ENCODE measurements at places on chromosomes 3 and 15.

DNA sequence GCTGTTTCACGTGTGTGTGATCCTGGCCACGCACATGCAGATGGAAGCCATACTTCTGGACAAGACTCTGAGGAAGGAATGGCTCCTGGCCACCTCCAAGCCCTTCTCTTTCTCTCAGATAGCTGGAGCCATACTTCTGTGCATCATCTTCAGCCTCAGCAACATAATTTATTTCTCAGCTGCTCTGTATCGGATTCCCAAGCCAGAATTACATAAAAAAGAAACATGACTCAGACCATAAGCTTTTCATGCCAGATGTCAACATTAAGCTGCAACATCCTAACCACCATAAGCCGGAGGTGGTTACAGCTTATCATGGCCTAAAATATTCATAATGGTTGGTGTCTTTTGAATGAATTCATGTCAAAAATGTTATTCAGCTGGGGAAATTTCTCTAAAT lies 10.6 kb upstream of the KIF23 start:
- no peak for DNase-seq

DNA sequence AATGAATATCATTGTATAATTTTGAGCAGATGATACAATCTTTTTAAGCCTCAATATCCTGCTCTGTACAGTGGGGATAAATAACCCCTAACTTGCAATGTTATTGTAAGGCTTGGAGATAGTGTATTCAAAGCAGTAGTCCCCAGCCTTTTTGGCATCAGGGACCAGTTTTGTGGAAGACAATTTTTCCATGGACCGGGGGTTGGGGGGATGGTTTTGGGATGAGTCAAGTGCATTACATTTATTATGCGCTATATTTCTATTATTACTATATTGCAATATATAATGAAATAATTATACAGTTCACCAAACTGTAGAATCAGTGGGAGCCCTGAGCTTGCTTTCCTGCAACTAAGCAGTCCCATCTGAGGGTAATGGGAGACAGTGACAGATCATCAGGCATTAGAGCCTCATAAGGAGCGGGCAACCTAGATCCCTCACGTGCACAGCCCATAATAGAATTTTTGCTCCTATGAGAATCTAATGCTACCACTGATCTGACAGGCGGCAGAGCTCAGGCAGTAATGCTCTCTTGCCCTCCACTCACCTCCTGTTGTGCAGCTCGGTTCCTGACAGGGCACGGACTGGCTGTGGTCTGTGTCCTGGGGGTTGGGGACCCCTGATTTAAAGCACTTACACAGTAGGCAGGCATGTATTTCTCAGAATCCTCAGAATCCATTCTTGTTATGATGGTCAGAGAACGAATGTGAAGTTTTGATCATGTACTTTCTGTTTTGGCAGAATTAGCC lies 102.2 kb downstream of the PTPRG start:
- DNase-seq, result no peak

GRCh38 chr15:88920186-88920891 lies 7.2 kb upstream of the MFGE8 start:
- DNase-seq, result no peak

GRCh38 chr3:177995381-177996085 lies 540.7 kb upstream of the KCNMB2 start:
- no peak for DNase-seq

DNA sequence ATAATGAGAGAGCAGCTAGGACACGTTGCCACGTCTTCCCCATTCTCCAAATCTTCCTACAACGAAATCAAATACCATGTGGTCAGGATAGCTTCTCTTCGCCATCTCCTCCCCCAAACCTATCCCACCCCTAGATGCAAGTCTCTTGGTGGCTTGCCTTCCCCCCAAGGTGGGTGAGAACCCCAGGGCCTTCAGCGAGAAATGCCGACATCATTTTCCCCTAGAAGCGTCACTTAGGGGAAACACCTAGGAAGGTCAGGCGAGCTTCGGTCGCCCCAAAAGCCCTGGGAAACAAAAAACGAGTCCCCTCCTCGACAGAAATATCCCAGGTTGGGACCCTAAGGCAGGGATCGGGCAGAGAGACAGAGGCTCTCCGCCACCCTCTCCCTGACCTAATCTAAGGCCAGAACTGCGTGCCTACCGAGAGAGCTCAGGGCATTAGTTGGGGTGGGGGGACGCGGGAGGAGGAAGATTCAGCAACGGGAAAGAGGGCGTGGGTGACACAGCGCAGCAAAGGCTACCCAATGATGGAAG lies 502 bp downstream of the DPH3 start:
- no peak for DNase-seq

DNA sequence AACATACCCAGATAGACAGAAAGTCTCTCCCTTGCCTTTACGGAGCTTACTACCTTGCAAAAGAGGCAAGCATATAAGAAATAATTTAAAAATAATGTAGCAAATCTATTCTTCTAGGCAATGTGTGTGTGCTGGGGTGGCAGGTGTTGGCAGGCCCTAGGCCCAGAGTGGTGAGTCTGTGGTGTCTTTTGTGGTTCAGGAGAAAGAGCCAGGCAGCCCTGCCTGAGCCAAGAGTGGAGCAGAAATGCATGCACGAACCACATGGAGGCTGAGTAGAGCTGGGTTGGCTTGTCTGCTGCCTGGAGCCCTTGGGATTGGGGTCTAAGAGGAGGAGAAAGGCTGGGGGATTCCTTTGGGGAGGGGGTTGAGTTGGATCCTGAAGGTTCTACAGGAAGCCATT lies 70.2 kb upstream of the MYZAP start:
- DNase-seq, result no peak

Measured in stimulated activated CD4-positive, alpha-beta T cell treated with anti-CD3 and anti-CD28 coated beads, Interleukin-15, amount 100 ng/mL, for 1 hour (primary cell).